Immature natural killer cell (primary cell): ENCODE measurements at places on chromosomes 5 and 9.

DNA sequence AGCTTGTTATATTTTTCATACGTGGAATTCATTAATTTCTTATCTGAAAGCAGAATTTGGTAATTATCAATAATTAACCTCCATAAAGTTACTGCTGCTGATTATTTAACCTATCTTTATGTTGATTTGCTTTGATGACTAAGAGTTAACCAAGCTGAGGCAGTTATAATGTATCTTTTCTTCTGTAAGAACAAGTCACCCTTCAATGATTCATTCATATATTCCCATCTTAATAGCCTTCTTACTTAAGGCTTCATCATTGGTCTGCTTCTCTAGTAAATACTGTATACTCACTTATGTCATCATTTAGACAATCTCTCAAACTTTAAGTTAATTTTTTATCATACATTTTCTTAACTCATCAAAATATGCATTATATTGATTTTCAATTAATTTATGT lies 592.2 kb downstream of the ANXA1 start:
- no peak for DNase-seq

DNA sequence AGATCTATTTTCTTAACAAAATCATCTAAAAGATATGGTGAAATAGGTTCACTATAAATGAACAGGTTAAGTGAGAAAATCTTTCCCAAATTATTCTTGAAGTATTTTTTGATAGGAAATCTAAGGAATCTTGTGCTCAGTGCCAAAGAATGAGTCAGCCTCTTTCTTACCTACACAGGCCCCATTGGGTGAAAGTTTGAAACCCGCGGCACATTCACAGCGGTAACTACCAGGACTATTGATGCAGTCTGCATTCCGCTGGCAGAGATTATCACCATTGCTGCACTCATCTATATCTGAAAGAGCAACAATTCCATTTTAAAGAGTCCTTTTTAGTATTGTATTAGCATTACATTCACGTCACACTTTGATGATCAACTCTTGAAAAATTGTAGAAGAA lies 221.8 kb downstream of the SLC12A2 start:
- no peak for DNase-seq

- DNase-seq = no peak
Observed at GRCh38 chr5:105475401-105475800, 1912.8 kb upstream of the NUDT12 start.

GRCh38 chr9:28212979-28213378 lies 639.7 kb upstream of the C9orf72 start:
- no peak for DNase-seq

DNA sequence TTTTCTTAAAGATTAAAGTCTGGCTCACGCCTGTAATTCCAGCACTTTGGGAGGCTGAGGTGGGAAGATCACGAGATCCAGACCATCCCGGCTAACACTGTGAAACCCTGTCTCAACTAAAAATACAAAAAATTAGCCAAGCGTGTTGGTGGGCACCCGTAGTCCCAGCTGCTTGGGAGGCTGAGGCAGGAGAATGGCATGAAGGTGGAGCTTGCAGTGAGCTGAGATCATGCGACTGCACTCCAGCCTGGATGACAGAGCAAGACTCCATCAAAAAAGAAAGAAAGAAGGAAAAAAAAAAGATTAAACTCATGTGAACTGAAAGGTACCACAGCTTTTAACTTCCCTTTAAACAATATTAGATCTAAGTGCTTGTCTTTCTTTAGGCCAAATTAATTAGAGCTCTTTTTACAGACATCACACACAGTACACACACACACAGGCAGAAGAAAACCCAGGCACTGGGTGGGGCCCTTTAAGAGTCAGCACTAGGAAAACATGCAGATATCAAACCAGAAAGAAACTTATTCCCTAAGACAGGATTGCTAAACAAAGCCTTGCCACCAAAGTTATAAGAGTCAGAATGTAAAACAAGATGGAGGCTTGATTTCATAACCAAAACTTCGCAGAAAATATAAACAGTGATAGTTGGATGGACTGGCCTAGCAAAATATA lies 29.3 kb upstream of the UHRF2 start:
- DNase-seq = no peak

- no peak for DNase-seq
Observed at GRCh38 chr9:126510564-126510963, 103.2 kb upstream of the LMX1B start.

- no peak for DNase-seq
Observed at GRCh38 chr9:111825468-111826145, 30.9 kb upstream of the SHOC1 start.
